ENCODE measurements at places on chromosomes 5 and 9. TPM values are rescaled to one million over a fixed set of nuclear protein-coding genes. Genes with fewer than 3 reads are reported as not detected.

GRCh38 chr5:90015584-90016018 lies 394.0 kb downstream of the CETN3 start:
- DNase-seq, result peak; percentile 3

DNA sequence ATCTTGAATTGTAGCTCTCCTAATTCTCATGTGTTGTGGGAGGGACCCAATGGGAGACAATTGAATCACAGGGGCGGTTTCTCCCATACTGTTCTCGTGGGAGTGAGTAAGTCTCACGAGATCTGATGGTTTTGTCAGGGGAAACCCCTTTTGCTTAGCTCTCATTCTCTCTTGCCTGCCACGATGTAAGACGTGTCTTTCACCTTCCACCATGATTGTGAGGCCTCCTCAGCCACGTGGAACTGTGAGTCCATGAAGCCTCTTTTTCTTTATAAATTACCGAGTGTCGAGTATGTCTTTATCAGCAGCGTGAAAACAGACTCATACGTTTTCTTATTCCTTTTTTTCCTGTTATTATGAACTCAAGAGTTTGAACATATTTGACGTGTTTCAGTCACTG lies 39.1 kb downstream of the RETREG1 start:
- peak; percentile 21 for DNase-seq

Gene ANKRD55
- not detected for total RNA-seq

Gene CDC25C
- total RNA-seq, result 5.8 TPM

Gene GRIA1
- total RNA-seq, result under 0.01 TPM

GRCh38 chr5:61767231-61768080 lies 435.4 kb downstream of the ZSWIM6 start:
- DNase-seq, result no peak
